D341Med (cell line): ENCODE measurements at places on chromosomes 2 and 18.

GRCh38 chr2:127643439-127644065, 2.4 kb upstream of the GPR17 start:
- no peak for DNase-seq

DNA sequence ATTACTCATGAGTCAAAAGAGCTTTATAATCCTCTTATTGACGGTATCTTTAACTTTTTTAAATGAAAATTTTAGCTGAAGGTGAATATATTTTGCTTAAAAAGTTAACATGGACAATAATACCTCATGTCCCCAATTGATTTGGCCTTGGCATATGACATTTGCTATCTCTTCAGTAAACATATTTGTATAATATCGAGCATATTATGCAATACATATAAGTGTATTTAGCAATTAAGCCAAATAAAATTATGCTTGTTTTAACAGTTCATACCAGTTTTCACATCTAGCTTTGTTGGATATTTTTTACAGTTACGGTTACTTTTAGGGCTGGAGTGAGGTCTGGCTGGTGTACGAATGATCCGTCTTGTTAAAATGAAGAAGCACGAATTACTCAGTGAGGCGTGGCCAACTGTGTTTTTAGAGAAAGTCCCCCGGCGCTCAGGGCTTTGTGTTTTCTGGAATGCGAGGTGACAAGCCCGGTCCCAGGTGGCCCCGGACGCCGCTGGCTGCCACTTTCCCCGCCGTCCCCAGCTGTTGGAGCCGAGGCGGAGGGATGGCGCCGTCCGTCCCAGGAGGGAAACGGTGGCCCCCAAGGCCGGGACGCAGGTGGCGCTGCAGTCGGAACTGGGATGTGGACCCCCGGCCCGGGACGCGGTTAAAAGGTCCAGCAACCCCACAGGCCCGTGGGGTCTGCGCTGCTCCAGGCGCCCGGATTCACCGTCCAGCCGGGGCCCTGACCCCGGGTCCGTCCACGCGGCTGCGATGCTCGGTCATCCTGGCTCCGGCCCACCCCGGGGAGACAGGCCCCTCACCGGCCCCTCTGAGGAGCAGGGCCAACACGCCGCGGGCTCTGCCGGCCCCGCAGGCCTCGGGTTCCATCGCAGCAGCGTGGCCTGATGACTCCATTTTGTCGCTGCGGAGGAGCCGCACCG, 41.3 kb downstream of the TMEM18 start:
- DNase-seq, result no peak

GRCh38 chr2:174503161-174503809, 16.5 kb upstream of the GPR155 start:
- no peak for DNase-seq

GRCh38 chr2:18824325-18824790, 235.0 kb upstream of the NT5C1B start:
- no peak for DNase-seq

- DNase-seq, result no peak
Observed at GRCh38 chr2:120820263-120820952, 84.7 kb downstream of the GLI2 start.

DNA sequence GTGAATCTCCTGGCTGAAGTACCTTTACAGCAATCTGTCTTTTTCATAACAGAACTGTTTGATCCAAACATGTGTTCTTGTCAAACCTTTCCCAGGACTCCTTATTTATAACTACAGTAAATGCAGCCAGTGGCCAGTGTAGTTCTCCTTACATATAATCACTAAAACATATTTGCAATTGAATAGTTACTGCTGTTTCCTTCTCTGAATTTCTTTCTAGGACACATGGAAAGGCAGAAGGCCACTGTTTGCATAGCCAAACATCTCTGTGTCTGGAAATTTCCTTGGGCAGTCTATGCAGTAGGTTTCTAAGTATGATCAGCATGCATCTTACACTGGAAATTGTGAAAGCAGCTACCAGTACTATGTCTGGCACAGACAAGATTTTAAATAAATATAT, 57.4 kb upstream of the COL3A1 start:
- DNase-seq, result no peak

DNA sequence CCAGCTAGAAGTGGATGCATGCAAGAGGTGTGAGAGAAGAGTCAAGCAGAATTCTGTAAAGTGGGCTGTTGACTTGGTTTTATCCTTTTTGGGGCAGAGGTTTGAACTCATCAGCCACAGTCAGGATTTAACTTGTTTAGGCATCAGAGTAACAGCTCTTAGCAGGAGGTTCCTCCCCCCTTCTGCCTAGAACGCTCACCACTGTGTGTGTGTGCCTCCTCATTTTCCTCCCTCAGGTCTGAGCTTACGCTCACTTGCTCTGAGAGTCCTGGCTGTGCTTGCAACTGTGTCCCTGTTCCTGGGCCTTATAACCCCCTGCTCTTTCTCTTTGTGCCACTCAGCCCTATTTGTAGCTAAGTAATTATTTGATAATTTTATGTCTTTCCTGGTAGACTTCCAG, 167.9 kb downstream of the TMEM182 start:
- DNase-seq, result no peak

DNA sequence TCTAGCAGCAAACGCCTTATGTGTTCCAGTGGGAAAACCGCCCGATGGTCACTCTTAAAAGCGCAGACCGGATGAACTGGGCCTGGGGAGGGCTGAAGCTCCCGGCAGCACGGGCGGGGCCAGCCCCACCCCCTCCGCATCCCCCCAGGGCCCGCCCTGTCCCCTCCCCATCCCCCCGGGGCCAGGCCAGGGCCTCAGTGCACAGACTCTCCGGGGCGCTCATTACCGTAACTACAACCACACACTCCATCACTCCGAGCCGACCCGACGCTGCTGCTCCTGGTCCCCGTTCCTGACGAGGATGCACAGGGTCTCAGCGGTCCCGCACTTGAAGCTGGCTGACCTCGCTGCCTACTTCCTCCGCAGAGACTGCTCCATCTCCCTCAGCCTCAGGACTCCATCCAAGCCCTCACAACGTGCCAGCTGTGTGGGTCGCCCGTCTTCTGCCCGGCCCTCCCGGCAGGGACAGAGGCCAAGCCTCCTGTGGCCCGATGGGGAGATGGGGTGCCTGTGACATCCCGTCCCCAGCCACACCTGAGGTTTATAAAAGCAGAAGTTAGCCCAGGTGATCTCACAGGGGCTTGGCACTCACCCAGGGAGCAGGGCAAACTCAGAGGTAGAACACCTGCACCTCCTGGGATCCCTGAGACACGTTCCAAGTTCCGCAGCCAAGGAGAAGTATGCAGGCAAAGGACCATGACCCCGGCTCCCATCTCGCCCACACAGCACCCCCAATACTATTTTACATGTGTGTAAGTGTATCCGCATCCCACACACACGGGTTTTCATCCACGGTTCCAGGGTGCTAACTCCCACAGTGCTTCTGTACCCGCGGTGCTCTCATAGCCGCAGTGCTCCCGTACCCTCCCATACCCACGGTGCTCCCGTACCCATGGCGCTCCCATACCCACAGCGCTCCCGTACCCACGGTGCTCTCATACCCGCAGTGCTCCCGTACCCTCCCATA, 36.0 kb downstream of the SLC66A2 start:
- peak; percentile 39 for DNase-seq

DNA sequence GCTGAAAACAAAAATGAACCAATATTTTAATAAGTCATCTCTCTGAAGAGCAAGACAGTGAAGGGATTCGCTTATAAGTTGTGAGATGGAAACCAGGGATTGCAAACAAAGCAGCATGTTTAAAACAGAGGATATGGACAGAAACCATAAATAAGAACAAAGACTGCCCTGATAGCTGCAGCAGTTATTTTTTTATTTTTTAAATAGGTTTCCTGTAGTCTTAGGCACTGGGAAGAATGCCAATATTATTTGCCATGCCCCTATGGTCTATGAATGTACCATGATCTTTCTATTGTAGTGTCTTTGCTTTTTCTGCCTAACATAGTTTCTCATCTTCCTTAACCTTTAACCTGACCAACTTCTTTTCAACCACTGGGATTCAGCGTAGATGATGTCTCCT, 1334.0 kb upstream of the NRXN1 start:
- no peak for DNase-seq

DNA sequence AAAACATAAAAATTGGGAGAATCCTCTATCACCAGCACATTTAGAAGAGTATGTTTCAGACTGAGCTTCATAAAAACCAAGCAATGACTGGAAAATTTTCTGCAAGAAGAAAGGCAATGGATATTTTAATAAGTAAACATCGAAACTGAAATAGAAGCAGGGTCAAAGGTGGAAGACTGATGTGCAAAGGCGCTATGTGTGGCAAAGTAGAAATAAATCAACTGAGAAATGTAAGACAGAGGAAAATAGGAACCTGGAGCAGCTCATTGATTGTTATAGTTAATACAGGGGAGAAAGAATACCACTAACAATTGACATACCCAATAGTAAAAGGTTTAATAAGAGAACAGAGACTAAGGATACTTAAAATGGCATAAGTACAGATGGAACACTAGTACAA, 818.4 kb downstream of the SOCS6 start:
- DNase-seq, result no peak

- no peak for DNase-seq
Observed at GRCh38 chr2:73870084-73870483, 22.7 kb upstream of the ACTG2 start.

DNA sequence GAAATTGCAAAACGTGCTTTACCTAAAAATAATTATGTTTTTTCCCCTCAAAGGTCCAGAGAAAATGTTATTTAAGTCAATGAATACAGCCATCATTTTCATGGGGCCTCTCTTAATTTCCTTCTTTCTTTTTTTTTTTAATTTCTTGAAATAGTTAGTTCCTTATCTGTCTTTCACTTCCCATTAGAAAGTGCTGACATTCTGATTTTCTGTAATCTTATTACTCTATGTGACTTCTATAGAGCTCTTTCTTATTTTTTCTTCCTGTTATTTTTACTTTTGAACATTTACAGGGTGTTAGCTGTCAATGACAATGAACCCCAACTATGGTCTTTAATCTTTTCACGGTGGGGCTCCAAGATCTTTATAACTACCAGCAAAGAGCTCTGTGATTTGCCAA, 30.0 kb downstream of the CTLA4 start:
- DNase-seq, result no peak

GRCh38 chr2:48347712-48348111, 182.2 kb upstream of the STON1 start:
- DNase-seq, result no peak

- DNase-seq, result no peak
Observed at GRCh38 chr18:3219631-3220335, at the start of gene MYOM1. Gene MYOM1 (minus strand): TSS chr18:3219968. CDS start chr18:3215223, 4,745 bp downstream.

GRCh38 chr2:222307978-222308730, 9.4 kb upstream of the PAX3 start:
- DNase-seq, result no peak

DNA sequence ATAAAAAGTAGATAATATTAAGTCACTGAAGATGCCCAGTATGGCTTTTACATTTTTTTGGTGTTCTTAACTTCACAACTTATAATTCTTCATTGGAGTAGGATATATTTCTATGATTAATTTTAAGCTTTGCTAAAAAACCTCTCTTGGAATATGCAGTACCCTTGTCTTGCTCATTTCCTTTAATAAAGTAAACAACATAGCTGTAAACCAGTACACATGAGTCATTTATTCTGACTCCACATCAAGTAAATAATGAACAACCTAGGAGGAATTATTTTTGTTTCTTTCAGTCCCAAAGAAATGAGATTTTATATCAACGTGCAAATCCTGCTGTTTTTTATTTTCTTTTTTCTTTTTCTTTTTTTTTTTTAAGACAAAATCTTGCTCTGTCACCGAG, 869.1 kb downstream of the CNTNAP5 start:
- no peak for DNase-seq

GRCh38 chr2:46236006-46236875, 61.0 kb upstream of the EPAS1 start:
- DNase-seq, result no peak

DNA sequence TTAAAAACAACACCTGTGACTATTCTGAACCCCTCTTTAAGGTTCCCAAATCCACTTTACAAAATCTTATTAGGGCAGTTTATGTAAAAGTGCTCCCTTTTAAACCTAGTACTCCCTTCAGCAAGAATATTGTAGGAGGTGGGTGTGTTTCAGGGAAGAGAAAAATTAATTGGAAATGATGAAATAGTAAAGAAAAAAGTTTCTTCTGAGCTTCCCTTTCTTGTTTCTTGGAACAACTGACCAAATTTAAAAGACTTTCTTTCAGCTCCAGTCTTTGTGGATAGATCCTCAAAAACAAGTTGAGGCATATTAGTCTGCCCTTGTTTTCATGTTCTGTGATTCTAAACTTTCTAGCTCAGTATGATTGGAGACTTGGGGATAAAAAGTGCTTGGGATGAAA, 3.0 kb downstream of the VWA3B start:
- DNase-seq, result no peak

- DNase-seq, result no peak
Observed at GRCh38 chr2:15480552-15480951, 80.6 kb downstream of the NBAS start.

DNA sequence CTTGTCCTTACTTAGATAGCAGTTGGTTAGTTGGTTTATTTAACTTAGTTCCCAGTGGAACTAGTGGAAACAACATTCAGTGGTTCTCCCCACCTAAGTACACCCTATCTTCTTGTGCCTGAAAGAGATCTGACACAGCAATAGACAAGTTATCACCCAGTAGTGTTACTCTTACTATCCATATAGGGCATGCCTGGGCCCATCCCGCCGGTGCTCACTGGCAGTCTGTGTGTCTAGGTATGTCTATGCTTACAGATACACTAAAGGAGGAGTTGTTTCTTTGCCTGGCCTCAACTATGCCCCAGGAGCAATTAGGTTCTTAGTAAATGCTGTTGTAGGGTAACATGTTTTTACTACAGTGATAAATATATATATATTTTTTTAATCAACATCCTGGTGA, 12.0 kb upstream of the NRP2 start:
- no peak for DNase-seq

DNA sequence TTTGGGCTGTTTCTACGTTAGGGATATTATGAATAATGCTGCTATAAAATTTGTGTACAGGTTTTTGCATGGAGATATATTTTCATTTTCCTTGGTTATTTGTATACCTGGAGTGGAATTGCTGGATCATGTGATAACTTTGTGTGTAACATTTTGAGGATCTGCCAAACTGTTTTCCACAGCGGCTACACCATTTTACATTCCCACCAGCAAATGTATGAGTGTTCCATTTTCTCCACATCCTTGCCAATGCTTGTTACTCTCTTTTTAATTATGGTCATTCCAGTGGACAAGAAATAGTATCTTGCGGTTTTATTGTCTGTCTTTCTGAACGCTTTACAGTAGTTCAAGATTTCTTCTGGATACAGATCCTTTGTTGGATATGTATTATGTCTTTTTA, 13.6 kb downstream of the GORASP2 start:
- DNase-seq, result no peak

GRCh38 chr2:13821255-13821880, 811.1 kb upstream of the LRATD1 start:
- no peak for DNase-seq
